Stimulated activated naive B cell treated with anti-CD40 and anti-IgM and Interleukin-4, amounts not matched to agents 10 μg/mL and 1 μg/mL and 100 μg/mL, for 72 hours (primary cell): ENCODE measurements at places on chromosomes 11 and 22.

DNA sequence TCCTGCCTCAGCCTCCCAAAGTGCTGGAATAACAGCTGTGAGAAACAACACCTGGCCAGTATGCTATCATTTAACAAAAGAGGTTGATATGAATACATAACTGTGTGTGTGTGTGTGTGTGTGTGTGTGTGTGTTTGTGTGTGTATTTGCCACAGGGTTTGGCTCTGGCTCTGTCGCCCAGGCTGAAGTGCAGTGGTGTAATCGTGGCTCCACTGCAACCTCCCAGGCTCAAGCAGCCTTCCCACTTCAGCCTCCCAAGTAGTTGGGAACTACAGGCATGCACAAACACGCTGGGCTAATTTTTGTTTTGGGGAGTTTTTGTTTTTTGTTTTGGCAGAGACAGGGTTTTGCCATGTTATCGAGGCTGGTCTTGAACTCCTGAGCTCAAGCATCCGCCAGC is 4.7 kb downstream of the SPA17 start:
- no peak for DNase-seq

DNA sequence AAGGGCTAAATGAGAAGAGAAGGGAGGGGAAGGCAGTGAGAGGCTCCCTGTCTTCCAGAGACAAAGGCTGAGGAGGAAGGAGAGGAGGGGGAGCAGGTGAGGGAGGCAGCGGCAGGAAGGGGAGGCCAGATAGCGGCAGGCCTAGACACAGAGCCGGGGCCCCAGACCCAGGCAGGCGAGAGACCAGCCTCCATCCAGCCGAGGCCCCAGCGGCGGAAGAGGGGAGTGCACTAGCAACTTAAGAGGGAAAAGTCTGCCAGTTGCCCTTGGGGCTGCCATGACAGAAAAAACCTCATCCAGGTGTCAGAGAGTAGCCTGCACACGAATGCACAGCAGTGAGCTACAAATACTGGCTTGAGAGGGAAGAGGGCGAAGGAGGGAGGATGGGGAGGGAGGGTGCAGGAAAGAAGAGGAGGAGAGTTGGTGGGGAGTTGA is 46.7 kb downstream of the IGLL1 start:
- DNase-seq: no peak

- no peak for DNase-seq
Measured at GRCh38 chr22:34696557-34696956, 369.4 kb upstream of the ISX start.

DNA sequence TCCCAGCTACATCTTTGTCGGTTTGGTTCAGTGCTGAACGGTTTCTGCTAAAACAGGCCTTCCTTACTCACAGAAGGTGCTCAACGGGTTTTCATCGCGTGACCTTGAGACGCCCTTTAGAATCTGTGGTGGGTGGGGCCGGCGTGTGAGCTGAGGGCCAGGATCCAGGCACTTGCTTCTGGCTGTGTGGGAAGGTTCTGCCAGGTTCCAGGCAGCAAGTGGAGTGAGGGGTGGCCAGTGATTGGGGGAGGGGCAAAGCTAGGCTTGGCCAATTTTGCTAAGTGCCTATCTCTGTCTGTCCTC is 35.2 kb downstream of the KCNJ4 start:
- no peak for DNase-seq

- DNase-seq: no peak
Measured at GRCh38 chr22:29695129-29695926, 24.5 kb upstream of the CABP7 start.

- no peak for DNase-seq
Measured at GRCh38 chr11:841981-842369, 354 bp downstream of the POLR2L start.

DNA sequence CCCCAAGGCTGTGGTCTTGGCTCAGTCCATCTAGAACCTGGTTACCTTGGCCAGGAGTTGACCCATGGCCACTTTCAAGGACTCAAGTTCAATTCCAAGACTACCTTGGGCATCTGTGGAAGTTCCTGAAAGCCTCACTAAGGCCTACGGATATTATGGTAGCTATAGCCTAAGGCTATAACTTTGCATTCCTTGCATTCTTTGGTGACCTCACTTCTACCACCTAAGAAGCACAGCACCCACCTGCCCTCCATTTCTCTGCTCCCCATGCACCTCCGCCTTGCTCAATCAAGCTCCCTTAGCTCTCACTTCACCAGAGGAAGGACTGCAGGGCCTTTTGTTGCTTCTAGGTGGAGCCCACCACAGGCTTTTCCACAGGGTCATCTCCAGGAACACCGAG is 50.3 kb upstream of the GALNT18 start:
- DNase-seq: no peak

- no peak for DNase-seq
Measured at GRCh38 chr11:58471892-58472291, 29.9 kb upstream of the OR5B12 start.

- no peak for DNase-seq
Measured at GRCh38 chr11:125670172-125670571, 10.5 kb downstream of the ACRV1 start.

DNA sequence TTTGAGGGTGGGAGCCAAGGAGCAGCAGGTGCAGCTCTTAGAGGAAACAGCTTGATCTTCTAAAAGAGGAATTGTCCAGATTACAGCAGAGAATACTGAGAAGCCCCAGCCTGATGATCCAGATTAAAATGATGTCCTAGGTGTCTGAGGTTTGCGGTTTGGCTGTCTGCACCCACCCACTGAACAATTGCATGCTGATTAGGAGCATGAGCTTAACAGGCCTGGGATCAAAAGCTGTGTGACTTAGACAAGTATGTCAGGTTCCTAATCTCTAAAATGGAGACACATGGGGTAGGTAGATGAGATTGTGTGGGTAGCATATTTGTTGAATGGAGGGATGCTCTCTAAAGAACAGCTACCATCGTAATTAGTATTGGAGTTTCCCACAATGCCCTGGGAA is 166.8 kb upstream of the SEZ6L start:
- DNase-seq: no peak

- no peak for DNase-seq
Measured at GRCh38 chr11:44285756-44286155, 24.2 kb downstream of the ALX4 start.

- DNase-seq: no peak
Measured at GRCh38 chr11:9266926-9267325, 1.8 kb upstream of the DENND5A start.

DNA sequence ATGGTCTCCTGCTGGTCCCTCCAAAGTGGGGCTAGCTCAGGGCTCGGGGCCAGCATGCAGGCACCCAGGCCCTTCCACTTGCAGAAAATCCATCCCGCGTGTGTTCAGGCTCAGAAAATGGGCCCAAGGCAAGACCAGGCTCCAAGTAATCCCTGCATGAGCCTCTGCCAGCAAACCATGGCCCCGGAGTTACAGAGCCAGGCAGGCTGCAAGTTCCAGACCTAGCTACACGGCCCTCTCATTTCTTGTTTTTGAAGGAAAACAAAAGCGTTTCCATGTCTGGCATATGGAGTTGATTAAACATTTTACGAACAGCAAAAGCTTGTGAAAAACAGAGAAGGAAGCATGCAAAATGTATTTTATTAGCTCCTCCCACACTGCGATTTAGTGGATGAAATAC is 29.7 kb downstream of the KIAA0930 start:
- DNase-seq: no peak

- no peak for DNase-seq
Measured at GRCh38 chr22:28742562-28742962, 723 bp downstream of the HSCB start.

GRCh38 chr11:122304973-122305372 is 189.0 kb upstream of the BLID start:
- no peak for DNase-seq

DNA sequence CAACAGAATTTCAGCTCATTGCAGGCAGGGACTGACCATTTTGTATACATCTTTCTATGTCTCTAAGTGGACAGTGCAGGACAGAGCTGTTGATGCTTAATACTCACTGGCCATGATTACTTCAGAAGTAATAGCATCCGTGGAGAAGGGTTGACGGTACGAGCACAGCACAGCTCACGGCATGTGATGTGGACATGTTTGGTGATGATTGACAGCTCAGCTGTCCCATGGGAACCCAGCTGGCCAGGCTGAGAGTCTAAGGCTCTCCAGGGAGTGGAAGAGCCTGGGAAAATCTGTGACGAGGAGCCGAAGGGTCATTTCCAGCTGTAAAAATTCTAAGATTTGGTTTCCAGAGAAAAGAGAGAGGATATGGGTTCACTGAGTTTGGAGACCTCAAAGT is 198.2 kb downstream of the SNX19 start:
- DNase-seq: no peak

DNA sequence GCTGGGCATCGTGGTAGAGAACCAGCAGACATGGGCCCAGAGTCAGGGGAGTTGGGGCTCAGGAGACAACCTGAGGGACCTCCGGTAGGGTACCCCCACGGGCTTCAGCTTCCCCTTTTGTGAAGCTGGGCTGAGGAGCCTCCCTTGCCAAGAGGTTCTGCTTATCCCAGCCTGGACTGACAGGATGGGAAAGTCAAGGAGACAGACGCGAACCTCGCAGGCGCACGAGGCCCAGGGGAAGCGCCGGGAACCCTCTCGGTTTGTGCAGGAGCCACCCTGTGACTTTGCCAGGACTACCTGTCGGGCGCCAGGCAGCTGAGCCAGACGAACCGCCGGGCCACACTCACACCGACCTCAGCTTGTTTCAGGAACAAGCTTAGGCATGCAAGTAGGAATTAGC is 566.1 kb downstream of the BRD1 start:
- DNase-seq: no peak

GRCh38 chr11:35918716-35919115 is 25.1 kb upstream of the LDLRAD3 start:
- no peak for DNase-seq

- DNase-seq: no peak
Measured at GRCh38 chr11:11993839-11994238, 14.6 kb downstream of the DKK3 start.

GRCh38 chr11:118343248-118343647 is 743 bp upstream of the CD3D start:
- DNase-seq: no peak

GRCh38 chr22:25406510-25407210 is 157.8 kb upstream of the GRK3 start:
- no peak for DNase-seq
